ENCODE measurements at places on chromosomes 16 and 17. TPM values are rescaled to one million over a fixed set of nuclear protein-coding genes. Genes with fewer than 3 reads are reported as not detected.

GRCh38 chr17:8781776-8782175 is 17.4 kb downstream of the MFSD6L start:
- no peak for DNase-seq

DNA sequence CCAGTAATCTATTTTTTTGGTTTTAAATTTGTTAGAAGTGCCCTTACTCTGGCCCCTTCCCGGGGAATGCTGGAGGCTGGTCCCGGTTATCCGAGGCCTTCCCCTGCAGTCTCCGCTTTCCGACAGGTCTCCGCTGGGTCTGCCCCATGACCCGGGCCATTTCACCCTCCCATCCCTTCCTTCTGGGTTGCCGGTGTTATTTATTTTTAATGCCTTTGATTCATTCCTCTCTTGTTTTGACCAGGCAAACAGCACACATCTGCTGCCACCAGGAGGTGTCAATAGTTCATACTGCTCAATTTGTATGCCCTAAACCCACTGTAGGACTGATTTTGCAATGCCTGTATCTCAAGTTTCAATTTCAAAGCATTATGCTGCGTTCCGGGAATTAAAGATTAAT is 113.2 kb upstream of the IRX5 start:
- no peak for DNase-seq

CLEC19A gene
- not detected for polyA plus RNA-seq

DNA sequence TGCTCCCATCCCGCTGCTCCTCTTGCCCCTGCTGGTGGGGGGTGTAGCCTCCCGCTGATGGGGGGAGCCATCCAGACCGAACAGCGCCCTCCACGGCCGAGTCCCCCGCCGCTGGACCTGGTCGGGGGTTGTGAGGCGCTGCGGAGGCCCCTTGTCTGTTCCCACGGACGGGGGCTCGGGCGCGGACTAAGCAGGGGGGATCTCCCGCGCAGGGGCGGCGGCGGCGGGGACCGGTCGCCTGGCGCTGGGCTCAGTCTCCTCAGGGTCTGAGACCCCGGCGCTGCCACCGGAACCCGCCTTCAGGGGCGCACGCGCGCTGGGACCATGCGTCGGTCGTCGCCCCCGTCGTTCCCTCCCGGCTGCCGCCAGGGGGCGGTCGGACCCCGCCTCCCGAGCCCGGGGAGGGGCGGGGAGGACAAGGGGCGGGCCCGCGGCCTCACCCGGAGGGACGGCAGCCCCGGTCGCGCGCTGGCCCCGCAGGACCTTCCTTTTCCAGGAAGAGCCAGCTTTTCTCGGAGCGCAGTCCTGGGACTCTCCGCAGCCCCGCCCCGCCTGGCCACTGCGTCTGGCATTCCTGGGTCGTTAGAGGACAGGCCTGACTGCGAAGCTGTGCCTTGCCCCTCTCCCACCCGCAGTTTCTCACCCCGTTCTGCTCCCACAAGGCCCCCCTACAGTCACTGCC is 6.3 kb upstream of the IL32 start:
- peak; percentile 79 for DNase-seq

GRCh38 chr17:81383504-81384421 is 11.5 kb upstream of the BAHCC1 start:
- no peak for DNase-seq

DNA sequence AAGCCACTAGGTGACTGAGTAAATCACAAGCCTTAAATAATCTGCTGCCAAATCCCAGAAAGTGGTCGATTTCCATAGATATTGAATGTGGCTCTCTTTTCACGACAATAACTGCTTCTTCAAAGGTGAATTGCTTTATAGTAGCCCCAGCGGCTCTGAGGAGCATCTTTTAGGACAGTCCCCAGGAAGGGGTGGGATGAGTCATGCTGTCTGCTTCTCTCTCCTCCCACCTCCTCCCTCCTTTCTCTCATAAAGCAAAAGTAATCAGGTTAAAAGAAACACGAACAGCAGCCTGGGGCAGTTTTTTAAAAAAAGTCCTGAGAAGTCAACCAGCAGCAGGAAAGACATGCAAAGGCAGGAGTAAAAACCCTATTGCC is 1.8 kb downstream of the KIAA0513 start:
- peak; percentile 56 for DNase-seq

PTX4 gene
- 0.05 TPM for polyA plus RNA-seq

GRCh38 chr17:40524243-40524965 is 23.0 kb upstream of the TNS4 start:
- DNase-seq: no peak

CAMKK1 gene
- 0.41 TPM for polyA plus RNA-seq

GRCh38 chr17:49696233-49696761 is 11.5 kb downstream of the SLC35B1 start:
- peak; percentile 27 for DNase-seq

CSH1 gene
- not detected for polyA plus RNA-seq

GRCh38 chr17:32835291-32835761 is 41.6 kb downstream of the MYO1D start:
- no peak for DNase-seq

FOXC2 gene
- 1.5 TPM for polyA plus RNA-seq

- no peak for DNase-seq
Observed at GRCh38 chr16:17350207-17350606, 120.6 kb downstream of the XYLT1 start.

- DNase-seq: no peak
Observed at GRCh38 chr16:27985981-27986380, 77.5 kb downstream of the GSG1L start.

GRCh38 chr17:2024572-2025219 is 438 bp downstream of the RTN4RL1 start:
- DNase-seq: no peak

DNA sequence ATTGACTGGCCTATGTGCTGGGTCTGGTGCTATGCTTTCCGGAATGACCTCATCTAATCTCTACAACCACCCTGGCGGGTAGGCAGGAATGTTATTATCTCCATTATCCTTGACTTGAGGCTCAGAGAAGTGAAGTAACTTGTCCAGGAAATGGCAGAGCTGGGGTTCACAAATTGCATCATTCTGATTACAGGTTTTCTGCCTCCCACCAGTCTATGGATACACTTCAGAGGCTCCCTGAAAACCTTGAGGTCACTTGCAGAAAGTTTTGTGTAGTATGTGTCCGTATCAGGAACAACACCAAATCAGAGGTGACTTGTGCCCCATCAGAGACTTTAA is 19.1 kb downstream of the NOD2 start:
- no peak for DNase-seq

GRCh38 chr17:18949566-18949965 is 2.4 kb upstream of the SLC5A10 start:
- DNase-seq: no peak

GRCh38 chr16:57600048-57600835 is 28.2 kb upstream of the ADGRG1 start:
- DNase-seq: no peak

- DNase-seq: peak; percentile 40
Observed at GRCh38 chr17:76585649-76586593, at the start of gene ST6GALNAC2. TSS of gene ST6GALNAC2 (minus strand) at chr17:76585860. CDS start at chr17:76585808, 52 bp downstream.

DNA sequence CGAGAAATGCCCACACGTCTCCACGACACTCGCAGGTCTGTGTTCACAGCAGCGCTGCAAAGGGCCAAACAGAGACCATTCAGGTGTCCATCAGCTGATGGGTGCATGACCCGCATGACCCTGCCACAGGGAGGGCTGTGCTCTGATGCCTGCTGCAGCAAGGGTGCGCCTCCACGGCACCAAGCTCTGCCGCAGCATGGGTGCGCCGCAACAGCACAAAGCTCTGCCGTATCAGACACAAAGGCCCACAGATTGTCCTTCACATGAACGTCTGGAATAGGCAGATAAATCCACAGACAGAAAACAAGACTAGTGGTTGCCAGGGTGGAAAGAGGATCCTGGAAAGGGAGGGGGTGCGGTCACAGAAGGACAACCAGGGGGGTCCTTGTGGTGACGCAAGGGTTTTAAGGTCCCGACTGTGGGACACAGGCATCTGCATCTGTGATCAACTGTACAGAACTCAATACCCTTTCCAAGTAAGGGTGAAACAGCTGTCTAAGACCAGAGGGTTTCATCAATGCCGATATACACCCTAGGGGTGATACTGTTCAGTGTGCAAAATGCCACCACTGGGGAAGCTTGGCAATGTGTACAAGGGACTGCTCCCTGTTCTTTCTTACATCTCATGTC is 121.0 kb downstream of the ANKRD11 start:
- no peak for DNase-seq

DNA sequence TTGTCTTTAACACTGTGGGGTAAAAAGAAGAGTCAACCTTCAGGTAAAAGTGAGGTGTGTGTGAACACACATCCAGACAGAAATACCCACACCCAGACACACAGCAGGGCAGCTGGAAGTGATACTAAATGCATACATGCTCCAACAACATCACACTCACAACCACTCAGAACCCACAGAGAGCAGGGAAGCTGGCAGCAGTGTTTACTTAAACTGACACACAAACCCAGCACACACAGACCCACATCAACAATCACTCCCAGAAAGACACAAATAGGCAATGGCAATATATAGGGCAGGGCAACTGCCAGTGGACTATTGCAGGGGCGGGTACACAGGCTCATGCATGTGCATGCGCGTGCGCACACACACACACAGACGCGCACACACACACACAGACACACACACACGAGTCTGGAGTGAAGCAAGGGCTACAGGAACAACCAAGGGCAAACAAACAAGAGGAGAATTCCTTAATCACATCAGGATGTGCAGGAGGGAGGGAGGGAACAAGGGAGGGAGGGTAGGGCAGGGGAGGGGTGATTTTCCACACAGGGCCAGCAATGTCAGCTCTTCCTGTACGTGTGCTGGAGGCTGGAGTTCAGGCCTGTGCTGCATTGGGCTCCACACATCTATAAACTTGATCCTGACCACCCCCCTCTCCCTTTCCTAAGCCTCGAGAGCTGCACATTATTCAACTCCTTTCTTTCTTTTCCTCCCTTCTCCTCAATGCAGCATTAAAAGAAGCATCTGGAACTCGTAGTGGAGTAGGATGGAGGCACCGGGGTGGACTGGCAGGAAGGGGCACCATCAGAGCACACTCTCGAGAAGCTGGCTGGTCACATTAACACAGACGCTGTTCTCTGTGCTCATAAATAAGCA is 30.1 kb downstream of the HIC1 start:
- peak; percentile 71 for DNase-seq
